G401 (cell line): ENCODE measurements at places on chromosomes 3 and 15. TPM values are rescaled to one million over a fixed set of nuclear protein-coding genes. Genes with fewer than 3 reads are reported as not detected.

Gene NAA80
- 3.4 and 16.0 TPM in 2 replicates for total RNA-seq

Gene TMC3
- total RNA-seq: not detected in 2 replicates

DNA sequence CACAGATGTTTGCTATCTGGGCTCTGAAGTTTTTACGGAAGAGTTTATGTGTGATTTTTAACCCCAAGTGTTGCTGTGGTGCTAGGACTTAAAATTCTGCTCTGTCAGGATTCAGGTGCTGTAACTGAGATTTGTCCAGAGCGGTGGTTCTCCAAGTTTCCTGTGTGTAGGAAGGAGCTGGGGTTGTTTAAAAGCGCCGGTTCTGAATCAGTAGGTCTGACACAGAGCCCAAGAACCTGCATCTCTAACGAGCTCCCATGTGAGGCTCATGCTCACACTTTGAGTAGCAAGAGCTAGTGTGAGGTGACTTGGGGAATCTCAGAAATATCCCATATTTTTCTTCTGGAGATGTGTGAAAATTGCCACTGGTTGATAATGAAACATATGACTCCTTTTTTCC, 325.5 kb downstream of the SATB1 start:
- DNase-seq: no peak

DNA sequence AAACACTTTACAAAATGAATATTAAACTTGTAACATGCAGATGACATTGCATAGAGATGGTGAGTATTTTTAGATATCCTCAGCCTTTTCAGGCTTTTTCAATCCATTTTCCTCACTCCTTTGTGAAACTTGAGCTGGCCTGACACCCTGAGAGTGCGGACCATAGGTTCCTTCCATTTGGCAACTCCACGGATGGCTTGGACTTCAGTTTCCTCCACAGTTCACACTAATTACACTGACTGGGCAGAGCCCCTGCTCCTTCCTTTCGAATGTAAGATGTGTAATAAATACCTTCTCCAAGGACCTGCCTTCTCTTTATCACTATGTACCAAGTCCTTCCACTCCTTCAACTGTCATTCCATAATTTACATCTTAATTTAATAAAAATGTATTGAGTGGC, 141.7 kb upstream of the LRIG1 start:
- DNase-seq: no peak

DNA sequence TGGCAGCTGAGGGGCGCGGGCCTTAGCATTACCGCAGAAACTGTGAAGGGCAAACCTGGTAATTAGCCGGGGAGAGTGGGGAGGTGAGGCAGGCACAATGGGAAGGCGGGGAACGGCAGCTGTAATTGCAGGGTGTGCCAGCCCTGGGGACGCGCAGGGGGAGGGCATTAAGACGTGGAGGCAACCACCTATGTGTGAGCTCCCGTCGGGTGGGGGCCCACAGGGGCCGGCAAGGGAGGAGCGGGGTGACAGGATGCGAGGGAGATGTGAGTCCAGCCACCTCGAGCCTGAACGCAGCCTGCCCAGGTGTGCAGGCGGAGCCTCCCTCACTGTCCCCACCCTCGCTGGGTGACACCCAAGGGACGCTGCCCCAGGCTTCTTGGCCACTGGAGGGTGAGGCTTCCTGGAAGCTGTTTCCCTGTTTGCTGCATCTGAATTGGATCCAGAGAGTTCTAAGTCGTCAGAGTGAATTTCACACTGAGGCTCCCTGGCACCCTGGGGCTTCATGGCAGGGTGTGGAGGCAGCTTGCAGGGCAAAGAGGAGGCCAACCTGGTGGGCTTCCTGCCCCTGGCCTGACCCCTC, 130.6 kb upstream of the MEF2A start:
- DNase-seq: no peak

DNA sequence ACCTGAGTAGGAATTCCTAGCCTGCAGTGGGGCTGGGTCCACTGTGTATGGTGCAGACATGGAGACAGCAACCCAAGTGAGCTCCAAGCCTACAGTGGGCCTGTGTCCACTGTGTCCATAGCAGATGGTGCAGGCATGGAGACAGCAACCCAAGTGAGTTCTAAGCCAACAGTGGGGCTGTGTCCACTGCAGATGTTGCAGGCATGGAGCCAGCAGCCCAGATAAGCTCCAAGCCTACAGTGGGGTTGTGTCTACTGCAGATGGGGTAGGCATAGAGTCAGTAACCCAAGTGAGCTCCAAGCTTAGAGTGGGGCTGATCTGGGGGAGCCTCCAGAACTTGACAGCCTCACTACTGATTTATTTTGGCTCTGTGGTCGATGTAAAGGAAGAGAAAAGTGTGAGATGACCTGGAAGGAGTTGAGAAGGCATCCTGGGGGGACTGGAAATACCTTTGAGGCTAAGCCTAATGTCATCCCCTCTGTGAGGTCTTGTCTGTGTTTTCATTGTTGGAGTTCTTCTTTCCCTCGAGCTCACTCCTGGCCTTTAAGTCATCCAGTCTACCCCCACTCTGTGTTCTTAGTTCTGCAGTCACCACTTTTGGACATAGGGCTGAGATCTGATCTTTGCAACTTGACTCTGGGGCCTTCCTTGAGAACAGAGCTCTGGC, 22.4 kb upstream of the IL16 start:
- no peak for DNase-seq
